ENCODE measurements at places on chromosomes 2 and 18.

DNA sequence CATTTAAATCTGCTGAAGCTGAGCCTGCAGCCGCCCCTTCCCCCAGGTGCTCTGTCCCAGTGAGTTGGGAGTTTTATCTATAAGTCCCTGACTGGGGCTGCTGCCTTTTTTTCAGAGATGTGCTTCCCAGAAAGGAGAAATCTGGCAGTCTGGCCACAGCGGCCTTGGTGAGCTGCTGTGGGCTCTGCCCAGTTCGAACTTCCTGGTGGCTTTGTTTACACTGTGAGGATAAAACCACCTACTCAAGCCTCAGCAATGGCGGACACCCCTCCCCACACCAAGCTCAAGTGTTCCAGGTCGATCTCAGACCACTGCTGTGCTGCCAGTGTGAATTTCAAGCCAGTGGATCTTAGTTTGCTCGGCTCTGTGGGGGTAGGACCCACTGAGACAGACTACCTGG, 97.3 kb downstream of the ACAA2 start:
- no peak for DNase-seq

- DNase-seq, result peak; percentile 96
Measured at GRCh38 chr2:189783927-189784867, at the start of the genes ORMDL1 and PMS1. Gene ORMDL1, minus strand, starts transcription at chr2:189784339. Its CDS starts 1,744 bp downstream, at chr2:189782595. Gene PMS1, plus strand, starts transcription at chr2:189784450. Its CDS starts 7,360 bp downstream, at chr2:189791810.

GRCh38 chr2:38509314-38509946, 93.3 kb downstream of the HNRNPLL start:
- no peak for DNase-seq

GRCh38 chr2:98665677-98666076, 57.3 kb downstream of the UNC50 start:
- DNase-seq, result no peak

DNA sequence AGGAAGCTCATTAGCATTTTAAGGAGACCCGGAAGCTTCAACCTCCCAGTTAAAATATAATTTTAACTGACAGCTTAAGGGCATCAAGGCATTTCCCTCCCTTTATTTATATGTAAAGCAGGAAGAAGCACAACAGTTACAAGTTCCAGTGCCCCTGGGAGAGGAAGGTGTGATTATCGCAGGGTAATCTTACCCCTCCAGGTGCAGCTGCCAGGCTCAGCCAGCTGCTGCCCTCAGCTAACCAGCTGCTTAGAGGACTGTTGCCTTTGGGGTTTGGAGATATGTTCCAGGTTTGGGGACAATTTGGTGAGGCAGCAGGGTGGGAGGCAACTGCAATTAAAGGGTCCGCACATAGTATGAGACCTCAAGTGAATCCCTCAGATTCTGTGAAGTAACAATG, 55.3 kb upstream of the SETBP1 start:
- DNase-seq, result no peak

DNA sequence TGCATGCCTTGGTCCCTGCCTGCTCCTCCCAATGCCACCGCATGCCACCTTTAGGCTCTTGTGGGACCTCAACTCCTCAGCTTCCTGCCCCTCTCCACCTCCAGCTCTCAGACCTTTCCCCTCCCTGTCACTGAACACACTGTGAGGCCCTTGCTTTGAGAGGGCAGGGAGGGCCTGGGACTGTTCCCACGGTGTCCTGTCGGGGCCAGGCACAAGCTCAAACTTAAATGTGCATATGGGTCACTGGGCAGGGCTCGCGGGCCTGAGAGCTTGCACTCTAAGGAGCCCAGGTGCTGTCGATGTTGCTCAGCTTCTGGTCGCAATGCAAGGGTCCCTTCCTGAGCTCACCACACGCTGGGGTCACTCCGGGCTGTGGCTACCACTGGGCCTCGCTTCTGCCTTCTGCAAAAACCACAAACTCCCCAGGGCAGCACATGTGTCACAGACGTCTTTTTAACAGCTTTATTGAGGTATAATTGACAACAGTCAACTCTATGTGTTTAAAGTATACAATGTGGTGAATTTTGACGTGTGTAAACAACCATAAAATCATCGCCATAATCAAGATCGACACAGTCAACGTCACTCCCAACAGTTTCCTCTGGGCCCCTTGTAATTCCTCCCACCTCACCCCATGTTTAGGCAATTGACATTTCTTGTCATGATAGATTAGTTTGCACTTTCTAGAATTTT, 11.9 kb upstream of the B3GNT7 start:
- no peak for DNase-seq

- no peak for DNase-seq
Measured at GRCh38 chr2:237298151-237299118, 115.5 kb downstream of the COL6A3 start.

GRCh38 chr2:101967826-101968513, 23.8 kb upstream of the IL1R2 start:
- no peak for DNase-seq

DNA sequence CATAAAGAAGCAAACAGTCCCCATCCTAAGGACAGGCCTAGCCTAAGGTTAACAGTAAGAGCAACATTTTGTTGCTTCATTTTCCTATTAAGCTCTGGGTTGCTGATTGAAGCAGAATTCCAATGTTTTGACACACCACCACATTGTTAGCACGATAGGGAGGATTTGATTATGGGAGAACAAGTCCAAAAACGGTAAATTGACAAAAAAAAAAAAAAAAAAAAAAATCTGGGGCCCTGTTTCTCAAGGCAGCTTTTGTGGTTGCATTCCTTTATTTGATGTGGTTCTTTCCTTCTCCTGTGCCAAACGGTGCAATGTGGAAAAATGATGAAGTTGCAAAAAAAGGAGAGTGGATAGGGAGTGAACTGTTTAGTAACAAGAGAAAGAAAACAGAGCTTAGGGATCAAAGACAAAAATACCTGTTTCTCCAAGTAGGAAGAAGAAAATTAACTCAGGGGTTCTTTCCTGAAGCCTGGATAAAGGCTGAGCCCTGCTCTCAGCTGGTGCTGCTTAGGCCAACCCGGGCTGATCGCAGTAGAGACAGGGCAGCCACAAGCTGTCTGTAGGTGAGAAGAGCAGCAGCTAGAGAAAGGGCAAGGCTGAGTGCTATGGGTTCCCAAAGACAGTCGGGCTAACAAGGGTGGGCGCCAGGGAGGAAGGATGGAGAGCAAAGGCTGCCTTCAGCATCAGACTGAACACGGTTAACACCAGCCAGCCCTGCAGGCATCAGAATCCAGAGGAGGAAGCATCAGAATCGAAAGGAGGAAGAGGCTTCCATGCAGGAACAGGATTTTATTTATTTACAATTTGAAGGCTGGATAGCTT, 167.8 kb upstream of the FOSL2 start:
- DNase-seq, result no peak

DNA sequence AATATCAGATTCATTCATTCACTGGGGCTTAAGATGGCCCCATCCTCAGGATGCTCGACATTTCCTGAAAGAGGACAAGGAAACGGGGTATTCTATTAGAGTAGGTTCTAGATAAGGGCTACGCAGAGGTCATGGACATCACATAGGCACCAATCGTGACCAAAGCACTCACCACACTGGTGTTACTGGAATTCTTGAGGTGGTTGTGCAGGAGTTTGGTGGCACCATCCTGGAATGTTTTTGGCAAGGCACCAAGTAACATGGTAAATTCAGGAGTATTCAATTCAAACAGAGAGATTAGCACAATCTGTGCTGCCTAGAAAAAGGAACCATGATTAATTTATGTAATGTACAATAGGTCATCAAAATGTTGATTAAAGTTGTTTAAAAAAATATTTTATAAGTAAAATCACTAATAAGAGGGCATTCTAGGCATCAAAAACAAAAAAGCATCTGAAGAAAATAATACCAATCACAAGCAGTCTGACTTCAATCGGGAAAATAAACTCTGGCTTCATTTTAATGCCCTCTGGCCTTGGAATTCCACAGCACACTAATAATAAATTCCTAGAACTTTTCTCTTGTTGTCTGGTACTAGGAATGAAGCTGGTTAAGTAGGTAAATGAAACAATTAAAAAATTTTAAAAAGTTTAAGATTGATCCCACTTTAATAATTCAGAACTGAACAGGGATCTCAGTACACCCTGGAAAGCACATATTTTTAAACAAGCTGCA, 102.8 kb upstream of the TFCP2L1 start:
- DNase-seq, result no peak

DNA sequence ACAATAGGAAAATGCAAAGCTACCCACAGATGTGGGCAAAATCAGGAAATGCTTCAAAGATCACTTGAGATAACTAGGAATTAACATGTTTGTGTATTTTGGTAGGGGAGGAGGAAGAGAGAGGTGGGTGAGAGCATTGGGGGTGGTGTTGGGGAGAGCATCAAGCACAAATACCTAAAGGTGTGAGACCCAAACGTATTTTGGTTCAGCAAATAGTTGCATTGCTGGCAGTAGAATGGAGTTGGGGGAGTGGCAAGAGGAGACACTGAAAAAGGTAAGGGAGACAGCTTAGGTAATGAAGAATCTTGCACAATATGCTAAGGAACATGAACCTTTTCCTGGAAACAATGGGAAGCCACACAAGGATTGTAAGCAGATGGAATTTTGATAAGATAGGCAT, 1.5 kb upstream of the PELI1 start:
- no peak for DNase-seq

DNA sequence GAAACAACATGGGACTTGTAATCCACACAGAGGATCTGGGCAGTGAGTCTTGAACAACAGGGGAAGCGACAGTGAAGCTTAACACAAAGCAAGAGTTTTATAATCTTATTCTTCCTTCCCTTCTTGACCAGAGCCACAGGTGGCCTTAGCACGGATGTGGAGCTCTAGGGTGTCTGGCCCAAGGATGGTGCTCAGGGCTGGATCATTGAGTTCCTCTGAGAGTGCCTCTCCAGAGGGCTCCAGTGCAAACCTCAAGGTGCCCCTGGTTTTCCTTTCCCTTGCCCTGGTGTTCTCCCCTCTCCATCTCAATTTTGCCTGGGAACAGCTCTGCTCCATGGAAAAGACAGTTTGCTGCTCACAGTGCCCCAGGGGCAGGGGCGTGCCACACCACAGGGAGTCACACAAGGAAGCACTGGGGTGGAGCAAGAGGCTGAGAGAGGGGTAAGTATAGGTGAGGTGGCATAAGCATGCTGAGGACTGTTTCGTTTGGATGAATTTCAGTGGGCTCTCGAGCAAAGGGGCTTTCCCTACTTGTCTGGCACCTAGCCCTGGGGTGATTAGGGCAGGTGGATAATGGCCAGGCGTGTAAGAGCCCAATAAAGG, 88.6 kb upstream of the B3GNT7 start:
- DNase-seq, result no peak

DNA sequence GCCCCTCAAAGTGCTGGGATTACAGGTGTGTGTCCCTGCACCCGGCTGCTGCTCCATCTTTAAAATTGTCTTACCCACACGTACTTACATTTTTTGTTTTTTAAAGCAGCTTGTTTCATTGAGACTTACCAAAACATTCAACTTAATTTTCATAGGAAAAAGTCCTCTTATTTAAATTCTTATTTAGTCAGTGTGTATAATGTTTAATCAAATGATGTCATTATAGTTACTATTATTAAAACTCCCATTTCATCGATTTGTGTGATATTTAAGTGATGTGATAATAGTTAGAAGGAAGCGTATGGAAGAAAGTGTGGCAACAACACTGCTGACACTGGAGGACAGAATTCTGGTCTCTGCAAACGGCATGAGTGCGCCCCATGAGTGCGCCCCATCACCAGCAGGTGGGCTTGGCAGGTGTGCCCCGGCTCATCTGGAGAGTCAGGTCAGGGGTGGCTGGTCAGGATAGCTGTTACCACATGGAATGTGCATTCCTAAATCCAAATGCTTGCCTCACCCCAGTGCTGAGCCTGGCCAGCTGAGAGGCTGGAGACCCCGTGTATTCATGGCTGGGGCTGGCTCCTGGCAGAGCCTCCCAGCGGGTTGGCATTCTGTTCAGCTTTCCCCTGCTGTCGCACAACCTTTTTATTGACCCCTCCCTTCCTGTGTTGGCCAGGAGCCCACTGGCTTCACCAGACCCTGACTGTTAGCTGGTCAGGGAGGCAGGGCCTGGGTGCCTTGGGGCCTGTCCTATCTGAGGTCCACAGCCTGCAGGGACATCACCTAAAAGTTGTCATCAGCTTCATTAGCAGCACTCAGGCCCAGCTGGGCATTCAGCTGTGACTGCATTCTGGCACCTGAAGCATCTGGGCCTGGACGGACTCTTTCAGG, 79.7 kb downstream of the AGAP1 start:
- no peak for DNase-seq

- no peak for DNase-seq
Measured at GRCh38 chr18:50277942-50278341, 3.4 kb downstream of the MBD1 start.

DNA sequence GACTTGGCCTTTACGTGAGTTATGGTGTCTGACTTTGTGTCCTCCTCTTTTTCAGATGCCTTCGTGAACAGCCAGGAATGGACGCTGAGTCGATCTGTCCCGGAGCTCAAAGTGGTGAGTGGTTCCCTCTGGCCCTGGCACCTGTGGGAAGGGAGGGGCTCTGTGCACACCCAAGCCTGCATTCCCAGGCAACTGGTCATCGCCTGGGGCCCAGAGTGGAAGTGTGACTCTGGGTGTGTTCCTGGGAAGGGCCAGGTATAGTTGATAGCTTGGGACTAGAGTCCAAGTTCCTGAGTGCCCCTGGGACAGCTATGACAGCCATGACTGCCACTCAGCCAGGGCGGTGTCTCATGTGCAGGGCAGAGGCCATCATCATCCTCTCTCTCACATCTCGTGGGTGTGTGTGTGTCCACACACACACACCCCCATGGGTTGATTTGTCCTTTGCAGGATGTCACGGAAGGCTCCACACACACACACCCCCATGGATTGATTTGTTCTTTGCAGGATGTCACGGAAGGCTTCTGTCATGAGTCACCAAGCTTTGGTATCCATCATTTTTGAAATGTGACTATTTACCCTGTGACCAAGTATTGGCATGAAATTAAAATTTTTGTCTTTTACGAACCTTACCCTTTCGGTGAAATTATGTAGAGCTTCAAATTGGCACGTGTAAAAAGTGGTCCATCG, 215.4 kb downstream of the AGAP1 start:
- no peak for DNase-seq

DNA sequence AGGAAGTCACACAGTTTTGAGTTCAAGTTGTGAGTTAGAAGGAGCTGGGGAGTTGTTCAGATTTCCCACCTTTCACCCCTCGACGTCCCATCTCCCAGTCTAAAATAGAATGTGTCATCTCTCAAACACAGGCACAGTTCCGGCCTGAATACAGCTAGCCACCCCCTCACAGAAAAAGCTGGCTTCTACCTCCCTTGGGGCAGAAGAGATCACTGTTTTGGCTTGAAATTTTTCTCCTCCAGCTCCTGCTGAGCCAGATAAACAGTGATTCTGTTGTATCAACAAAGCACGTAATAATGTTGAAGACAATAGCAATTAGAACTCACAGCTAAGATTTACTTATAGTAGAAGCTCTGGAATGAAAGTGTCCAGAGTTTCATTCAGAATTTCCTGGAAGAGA, 74.7 kb downstream of the KIAA2012 start:
- no peak for DNase-seq

DNA sequence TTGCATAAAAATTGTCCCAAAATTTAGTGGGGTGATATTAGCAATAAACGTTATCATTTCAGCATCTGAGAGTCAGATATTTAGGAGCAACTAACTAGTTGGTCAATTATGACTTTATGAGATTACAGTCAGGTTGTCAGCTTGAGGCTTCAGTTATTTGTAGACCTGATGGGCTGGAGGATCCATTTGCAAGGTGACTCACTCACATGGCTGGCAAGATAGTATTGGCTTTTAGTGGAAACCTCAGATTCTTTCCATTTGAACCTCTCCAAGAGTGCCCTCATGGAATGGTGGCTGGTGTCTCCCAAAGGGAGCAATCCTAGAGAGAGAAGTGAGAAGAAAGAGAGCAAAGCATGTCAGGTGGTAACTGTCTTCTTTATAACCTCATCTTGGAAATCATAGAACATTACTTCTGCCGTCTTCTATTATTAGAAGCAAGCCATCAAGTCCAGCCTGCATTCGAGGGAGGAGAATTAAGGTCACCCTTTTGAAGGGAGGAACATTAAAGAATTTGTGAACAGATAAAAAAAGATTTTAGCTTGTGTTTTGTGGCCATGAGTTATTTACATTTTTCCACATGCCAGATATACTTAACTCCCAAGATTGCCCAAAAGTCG, 92.5 kb downstream of the HAUS1 start:
- DNase-seq, result no peak

All from anterior cingulate cortex (tissue), 58 donors.